ENCODE measurements at places on chromosomes 5 and 9.

DNA sequence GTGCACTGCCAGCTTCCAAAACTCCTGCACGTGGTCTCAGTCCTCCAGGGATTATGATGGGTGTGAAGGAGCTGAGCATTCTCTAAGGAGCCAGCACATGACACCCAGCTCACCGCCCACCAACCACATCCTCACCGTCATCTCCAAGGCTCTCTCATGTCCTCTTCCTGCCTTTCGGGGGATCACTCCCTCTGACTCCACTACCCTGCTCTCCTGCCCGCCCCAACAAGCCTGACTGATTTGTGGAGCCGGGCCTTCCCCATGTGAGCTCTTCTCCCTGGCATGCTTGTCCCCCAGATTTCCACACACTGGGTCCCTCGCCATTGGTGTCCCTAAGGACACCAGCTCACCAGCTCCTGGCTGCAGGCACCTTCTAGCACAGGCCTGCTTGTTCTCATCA, 1.9 kb downstream of the ABO start:
- no peak for DNase-seq

GRCh38 chr9:20692554-20692953, 8.5 kb downstream of the FOCAD start:
- no peak for DNase-seq

- no peak for DNase-seq
These were observed 45.6 kb downstream of the NNT start for GRCh38 chr5:43648499-43649124.

DNA sequence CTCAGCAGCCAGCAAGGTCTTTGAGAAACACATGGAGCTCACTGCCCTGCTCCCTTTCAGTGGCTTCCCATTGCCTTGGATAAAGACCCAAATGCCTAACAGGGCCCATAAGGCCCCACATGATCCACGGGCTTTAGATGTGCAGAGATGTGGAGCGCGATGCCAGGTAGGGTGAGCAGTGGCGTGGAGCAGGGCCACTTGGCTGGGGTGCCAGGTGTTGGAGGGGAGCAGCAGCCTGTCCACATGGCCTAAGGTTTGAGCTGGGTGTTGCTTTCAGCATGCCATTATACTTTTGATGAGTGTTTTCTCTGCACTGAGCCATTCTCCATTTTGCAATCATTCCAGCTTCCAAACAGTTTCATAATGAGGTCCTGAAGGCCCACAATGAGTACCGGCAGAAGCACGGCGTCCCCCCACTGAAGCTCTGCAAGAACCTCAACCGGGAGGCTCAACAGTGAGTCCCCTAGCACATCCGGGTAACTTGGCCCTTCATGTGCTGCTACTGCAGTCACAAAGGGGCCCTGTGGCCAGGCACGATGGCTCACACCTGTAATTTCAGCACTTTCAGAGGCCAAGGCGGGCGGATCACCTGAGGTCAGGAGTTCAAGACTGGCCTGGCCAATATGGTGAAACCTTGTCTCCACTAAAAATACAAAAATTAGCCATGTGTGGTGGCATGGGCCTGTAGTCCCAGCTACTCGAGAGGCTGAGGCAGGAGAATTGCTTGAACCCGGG, 11.1 kb downstream of the GLIPR2 start:
- no peak for DNase-seq

DNA sequence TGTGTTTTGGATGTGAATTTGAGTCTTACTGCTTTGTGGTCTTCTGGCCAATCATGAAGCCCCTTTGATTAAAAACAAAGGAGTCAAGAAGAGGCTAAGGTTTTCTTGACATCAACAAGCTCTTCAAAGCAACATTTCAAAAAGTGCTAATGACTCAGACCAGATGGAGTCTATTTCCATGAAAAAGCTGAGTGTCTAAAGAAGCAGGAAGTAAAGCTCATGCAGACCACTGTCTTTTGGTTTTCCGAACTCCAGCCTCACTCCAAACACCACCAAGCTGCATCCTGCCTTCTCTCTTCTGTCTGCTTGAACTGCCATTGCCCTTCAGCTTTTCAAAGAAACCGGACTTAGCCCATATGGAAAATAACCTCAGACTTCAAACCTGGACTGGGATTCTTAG, 115.2 kb downstream of the PRDM6 start:
- peak; percentile 42 for DNase-seq

DNA sequence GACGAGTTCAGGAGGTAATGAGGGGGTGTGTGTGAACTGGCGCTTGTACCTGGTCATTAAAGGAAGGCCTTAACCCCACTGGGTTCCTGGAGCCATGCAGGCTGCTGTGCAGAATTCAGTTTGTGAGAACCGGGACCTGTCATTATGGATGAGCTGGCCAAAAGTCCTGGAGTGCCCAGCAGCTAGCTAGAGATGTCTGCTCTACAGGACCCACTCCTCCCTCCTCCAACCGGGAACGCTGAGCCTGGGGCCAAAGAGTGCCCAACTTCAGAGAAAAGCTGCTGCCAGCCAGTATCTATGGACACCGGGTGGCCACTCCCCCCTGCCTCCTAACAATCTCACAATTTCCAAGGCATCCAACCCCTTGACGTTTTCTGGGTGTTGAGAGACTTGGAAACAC, 1.2 kb downstream of the ENTREP1 start:
- DNase-seq = no peak

- DNase-seq = peak; percentile 61
These were observed 102.6 kb downstream of the CAAP1 start for GRCh38 chr9:26789959-26790358.

- DNase-seq = no peak
These were observed 994 bp downstream of the IRGM start for GRCh38 chr5:150847334-150847695.

- DNase-seq = no peak
These were observed 9.4 kb upstream of the FRMPD1 start for GRCh38 chr9:37641331-37641730.

DNA sequence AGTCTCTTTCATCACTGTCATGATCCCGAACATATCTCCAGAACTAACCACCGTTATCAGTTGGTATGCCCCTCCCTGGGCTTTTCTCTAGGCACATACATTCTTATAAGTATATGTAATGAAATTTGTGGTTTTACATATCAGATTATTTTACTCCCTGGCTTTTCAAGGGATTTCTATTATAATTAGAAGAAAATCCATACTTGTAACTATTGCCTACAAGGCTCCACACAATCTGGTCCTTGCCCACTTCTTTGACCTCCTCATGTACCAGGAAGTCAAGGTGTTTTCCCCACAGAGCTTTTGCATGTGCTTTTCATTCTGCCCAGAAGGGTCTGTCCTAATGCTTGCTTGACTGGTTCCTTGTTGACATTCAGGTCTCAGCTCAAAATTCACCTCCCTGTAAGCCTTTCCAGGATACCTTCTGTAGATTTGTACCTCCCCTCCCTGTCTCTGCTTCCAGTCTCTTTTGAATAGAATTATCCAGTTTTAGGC, 33.6 kb upstream of the HSD17B4 start:
- no peak for DNase-seq

GRCh38 chr5:92237896-92238295, 854.8 kb upstream of the ARRDC3 start:
- DNase-seq = no peak

- DNase-seq = no peak
These were observed 130.4 kb upstream of the POC5 start for GRCh38 chr5:75847561-75848021.

DNA sequence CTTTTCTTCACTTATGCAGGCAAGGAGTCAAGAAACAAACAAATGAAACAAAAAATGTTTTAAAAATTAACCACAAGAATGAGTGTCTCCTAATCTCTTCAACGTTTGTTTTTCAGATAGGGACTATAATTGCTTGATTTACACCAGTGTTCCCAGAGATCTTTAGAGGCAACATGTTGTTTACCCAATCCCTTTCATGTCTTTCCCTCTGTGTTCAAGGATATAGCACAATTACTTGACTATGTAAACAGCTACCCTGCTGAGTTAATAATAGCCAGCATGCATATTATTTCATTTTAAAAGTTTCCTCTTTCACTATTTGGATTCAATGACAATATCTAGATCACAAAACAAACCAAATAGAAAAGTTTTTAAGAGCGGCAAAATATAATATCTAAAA, 25.1 kb upstream of the SHISAL2B start:
- DNase-seq = no peak

DNA sequence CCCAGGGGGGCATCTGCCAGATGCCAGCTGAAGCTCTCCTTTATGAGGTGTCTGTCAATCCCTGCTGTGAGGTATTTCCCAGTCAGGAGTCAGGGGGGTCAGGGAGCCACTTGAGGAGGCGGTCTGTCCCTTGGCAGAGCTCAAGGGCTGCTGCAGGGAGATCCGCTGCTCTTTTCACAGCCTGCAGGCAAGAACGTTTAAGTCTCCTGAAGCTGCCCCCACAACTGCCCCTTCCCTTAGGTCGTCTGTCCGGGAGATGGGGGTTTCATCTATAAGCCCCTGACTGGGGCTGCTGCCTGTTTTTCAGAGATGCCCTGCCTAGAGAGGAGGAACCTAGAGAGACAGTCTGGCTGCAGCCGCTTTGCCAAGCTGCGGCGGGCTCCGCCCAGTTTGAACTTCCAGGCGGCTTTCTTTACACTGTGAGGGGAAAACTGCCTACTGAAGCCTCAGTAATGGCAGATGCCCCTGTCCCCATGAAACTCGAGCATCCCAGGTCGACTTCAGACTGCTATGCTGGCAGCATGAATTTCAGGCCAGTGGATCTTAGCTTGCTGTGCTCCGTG, 148.3 kb downstream of the RPS23 start:
- DNase-seq = no peak

GRCh38 chr5:119275146-119275545, 80.7 kb upstream of the TNFAIP8 start:
- DNase-seq = peak; percentile 50

- no peak for DNase-seq
These were observed 331.3 kb upstream of the KIF2A start for GRCh38 chr5:61974680-61975079.

DNA sequence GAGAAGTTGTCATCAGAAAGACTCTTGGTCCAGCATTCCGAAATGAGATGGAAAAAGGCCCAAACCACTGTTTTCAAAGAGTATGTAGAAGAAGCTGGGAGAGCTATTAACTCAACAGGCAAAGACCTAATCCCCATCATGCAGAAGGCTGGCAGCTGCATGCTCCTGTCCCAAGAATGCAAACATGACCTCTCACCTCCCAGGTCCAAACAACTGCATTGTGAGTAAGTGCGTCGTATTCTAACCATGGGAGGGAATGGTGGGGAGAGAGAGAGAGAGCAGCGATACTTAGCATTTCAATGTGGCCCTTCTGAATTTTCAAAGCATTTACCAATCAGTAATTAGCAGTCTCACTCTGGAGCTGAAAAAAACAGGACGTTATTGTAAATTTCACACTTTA, 27.6 kb downstream of the TRPC7 start:
- DNase-seq = no peak

DNA sequence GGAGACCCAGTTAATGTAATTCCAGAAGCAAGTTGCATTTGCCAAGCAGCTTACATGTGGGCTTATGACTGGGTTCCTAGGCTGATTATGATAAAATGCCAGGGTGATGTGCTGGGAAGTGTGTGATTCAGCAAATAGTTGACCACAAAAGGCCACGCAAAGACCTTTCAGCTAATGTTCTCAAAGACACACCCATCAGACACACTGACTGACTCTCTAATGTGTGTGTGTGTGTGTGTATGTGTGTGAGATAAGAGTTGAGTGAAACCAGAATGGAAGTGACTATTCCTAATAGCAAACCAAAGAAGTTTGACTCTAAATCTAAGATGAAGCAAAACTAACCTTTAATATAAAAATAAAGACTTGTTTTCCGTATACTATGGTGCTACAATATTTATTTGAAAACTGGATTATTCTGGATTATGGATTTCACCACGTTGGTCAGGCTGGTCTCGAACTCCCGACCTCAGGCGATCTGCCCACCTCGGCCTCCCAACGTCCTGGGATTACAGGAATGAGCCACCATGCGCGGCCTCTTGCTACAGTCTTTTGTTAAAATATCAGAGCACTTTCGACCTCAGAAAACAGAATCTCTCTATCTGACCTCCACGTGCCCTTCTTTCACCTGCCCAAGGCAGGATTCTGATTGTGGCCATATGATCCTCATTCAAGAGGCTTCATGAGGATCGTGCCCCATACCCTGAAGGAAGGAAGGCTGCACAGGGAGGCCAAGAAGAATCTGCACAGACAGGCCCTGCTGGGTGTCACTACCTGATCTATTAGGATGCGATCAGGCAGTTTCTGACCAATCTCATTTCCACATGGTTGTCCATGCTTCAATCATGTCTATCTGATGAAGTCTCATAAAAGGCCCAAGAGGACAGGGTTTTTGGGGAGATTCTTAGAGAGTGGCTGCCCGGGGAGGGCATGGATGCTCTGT, 75.6 kb downstream of the USP20 start:
- peak; percentile 99 for DNase-seq

- DNase-seq = peak; percentile 75
These were observed 420 bp downstream of the BOD1 start for GRCh38 chr5:173615884-173616576.

DNA sequence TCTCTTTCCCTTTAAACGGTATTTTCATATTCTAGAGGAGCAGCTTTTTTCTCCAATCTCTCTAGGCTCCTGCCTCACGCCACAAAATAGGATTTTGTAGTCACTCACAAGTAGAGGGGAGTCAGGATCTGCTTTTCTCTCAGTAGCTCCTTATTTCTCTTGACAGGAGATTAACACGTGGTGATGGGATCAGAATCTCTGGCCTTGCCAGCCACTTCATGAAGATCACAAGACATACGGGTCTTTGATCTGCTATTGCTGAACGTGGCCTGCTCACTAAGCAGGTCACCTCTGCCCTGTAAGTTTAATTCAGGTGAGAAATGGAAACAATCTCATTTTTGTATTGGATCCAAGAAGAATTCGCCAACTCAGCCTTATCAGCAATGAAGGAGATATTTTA, 257.5 kb downstream of the DIRAS2 start:
- no peak for DNase-seq

DNA sequence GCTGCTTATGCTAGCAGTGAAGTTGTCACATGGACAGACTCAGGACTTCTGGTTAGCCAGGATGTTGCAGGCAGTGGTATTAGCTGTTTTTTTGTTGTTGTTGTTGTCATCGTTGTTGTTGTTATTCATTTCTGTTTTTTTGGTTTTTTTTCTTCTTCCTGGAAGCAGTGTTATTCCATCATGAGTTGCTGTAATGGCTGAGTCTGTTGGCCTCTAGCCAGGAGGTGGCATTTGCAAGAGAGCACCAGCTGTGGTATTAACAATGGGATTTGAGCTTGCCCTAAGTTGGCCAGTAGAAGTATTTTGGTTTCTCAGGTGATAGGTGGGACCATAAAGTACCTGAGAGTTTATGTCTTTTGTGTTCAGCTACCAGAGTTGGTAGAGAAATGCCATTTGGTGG, 561.1 kb downstream of the KCTD16 start:
- DNase-seq = no peak

DNA sequence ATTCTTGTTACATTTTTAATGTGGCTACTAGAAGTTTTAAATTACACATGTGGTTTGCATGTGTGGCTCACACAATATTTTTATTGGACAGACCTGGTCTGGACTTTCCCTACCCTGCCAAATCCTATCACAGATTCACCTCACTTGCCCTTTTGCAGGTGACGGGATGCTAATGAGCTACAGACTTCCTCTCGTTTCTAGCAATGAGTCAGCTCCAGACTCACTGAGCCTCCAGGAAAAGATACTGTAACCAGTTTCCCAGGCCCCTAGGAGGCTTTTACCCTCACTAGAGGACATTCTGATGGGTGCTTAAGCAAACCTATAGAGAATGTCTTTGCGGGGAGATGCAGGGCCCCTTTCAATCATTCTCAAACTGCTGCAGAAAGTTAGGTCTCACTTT, 135.4 kb downstream of the WDR41 start:
- peak; percentile 72 for DNase-seq
